Stimulated activated memory B cell treated with anti-CD40 and anti-IgM and Interleukin-4, amounts not matched to agents 10 μg/mL and 1 μg/mL and 100 μg/mL, for 72 hours (primary cell): ENCODE measurements at places on chromosomes 13 and 19.

DNA sequence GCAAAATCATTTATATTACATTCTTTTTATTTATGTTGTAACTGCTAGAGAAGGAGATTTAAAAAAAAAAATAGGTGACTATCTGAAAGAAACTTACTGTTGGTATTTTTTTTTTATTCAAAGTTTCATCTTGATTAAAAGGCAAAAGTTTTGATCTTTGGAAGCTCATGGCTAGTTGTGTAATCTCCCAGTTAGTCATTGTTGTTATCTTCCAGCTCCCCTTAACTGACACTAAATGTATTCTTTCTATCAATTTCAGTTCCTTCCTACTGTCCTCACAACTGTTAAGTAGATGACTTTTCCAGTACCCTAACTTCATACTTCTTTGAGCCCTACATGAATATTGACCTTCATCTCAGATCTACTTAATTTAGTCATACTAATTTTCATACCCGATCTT, 71.1 kb downstream of the PIBF1 start:
- no peak overlapping the region for H3K4me3 ChIP-seq
- H3K4me1 ChIP-seq, result no peaks in the 10 kb centered on the region
- H3K36me3 ChIP-seq, result peaks cover 35% of the 10 kb centered on the region

- peaks cover 25% of the 10 kb centered on the region for H3K36me3 ChIP-seq
- peaks cover 72% of the 10 kb centered on the region for H3K4me1 ChIP-seq
- H3K4me3 ChIP-seq, result peak overlapping the region; percentile 97
- ATAC-seq, result peak; percentile 44
- no peaks in the 10 kb centered on the region for H3K27me3 ChIP-seq
These were observed 9.8 kb upstream of the CIRBP start for GRCh38 chr19:1259206-1259875.

DNA sequence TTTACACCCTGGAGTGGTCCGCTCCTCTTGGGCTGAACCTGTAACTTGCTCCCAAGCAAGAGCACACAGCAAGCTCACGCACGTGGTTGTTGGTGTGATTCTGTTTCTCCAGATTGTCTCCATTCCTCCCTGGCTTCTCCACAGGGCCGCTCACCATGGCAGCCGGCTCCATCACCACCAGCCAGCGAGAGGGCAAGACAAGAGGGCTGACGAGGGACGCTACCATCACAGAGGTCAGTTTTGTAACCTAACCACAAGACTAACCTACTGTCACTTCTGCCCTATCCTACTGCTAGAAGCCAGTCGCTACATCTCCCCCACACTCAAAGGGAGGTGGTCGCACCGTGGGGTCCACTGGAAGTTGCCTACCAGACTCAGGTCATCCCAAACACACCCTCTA, 4.6 kb upstream of the GP6 start:
- no peaks in the 10 kb centered on the region for H3K27me3 ChIP-seq
- H3K4me3 ChIP-seq, result no peak overlapping the region
- H3K27ac ChIP-seq, result no peak overlapping the region
- H3K36me3 ChIP-seq, result peaks cover 54% of the 10 kb centered on the region
- ATAC-seq, result no peak

DNA sequence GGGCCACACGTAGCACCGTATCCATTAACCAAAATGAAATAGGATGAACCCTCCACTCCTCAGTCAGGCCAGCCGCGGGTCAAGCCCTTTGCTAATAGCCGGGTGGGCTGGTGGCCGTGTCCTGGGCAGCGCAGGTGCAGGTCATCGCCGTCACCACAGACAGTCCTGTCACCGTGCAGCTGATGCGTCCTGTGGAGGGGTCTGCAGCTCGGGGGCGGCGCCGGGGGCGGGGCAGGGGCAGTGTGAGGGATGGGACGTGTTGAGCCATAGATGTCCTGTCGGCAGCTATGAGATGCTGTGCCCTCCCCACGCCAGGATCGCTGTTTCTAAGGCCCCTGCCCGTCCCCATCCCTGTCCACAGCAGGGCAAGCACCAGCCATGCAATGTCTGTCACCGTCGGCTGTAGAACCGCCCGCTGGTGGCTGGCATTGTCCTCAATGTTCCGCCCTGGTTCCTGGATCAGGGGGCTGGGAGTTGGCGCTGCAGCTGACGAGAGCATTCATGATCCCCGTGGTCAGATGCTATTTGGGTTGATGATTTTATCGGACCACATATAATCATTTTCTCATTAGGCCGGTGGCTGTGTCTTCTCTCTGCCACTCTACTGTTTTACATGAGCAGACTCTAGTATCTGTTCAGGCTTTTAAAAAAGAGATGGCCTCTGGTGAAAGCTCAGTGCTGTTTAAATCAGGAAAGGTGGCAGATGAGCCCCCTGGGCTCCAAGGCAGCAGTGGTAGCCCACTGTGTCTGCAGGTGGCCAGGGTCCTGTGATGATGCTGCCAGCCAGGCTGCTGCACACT, 126.1 kb downstream of the KDM4B start:
- H3K27ac ChIP-seq, result no peak overlapping the region
- no peak for ATAC-seq
- no peaks in the 10 kb centered on the region for H3K4me1 ChIP-seq
- H3K27me3 ChIP-seq, result no peaks in the 10 kb centered on the region

DNA sequence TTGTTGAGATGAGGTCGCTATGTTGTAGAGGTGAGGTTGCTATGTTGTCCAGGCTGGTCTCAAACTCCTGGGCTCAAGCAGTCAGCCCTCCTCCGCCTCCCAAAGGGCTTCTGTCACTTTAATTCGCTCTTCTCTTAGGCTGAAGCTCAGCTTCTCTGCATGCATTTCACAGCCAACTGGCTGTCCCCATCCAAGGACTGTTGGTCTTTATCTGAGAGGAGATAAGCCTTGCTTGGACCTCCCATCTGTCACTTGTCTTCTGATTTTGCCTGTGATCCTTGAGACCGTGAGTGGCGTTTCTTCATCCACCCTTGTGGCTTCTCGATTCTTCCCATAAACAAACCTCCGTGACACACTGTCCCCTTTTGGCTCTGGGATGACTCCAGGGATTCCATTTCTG, 24.4 kb downstream of the CERS1 start:
- H3K4me3 ChIP-seq, result no peak overlapping the region
- ATAC-seq, result no peak
- H3K27me3 ChIP-seq, result peaks cover 37% of the 10 kb centered on the region
- H3K4me1 ChIP-seq, result peaks cover 19% of the 10 kb centered on the region
- H3K36me3 ChIP-seq, result peaks cover 38% of the 10 kb centered on the region

- H3K4me3 ChIP-seq, result peak overlapping the region; percentile 59
- peak; percentile 82 for ATAC-seq
- peaks cover 38% of the 10 kb centered on the region for H3K4me1 ChIP-seq
- peaks cover 46% of the 10 kb centered on the region for H3K36me3 ChIP-seq
These were observed 13.1 kb downstream of the AP2A1 start for GRCh38 chr19:49779731-49780555.

GRCh38 chr13:106595625-106596024, 27.7 kb upstream of the ARGLU1 start:
- no peak overlapping the region for H3K27ac ChIP-seq
- no peak for ATAC-seq
- H3K27me3 ChIP-seq, result peaks cover 42% of the 10 kb centered on the region
- no peaks in the 10 kb centered on the region for H3K4me1 ChIP-seq
- no peak overlapping the region for H3K4me3 ChIP-seq

- H3K4me1 ChIP-seq, result no peaks in the 10 kb centered on the region
- H3K27me3 ChIP-seq, result no peaks in the 10 kb centered on the region
- no peaks in the 10 kb centered on the region for H3K36me3 ChIP-seq
- H3K4me3 ChIP-seq, result no peak overlapping the region
These were observed 51.1 kb downstream of the FAM216B start for GRCh38 chr13:42832341-42833096.

- no peaks in the 10 kb centered on the region for H3K4me1 ChIP-seq
- no peak for ATAC-seq
- no peak within 1 kb of the TSS for H3K27ac ChIP-seq
- H3K27me3 ChIP-seq, result no peaks in the 10 kb centered on the region
- no peak within 1 kb of the TSS for H3K4me3 ChIP-seq
- no peaks in the 10 kb centered on the region for H3K36me3 ChIP-seq
These were observed at the start of gene ZNF99 for GRCh38 chr19:22783651-22784410. TSS of gene ZNF99 (minus strand) at chr19:22784151. CDS start at chr19:22784016, 135 bp downstream.

DNA sequence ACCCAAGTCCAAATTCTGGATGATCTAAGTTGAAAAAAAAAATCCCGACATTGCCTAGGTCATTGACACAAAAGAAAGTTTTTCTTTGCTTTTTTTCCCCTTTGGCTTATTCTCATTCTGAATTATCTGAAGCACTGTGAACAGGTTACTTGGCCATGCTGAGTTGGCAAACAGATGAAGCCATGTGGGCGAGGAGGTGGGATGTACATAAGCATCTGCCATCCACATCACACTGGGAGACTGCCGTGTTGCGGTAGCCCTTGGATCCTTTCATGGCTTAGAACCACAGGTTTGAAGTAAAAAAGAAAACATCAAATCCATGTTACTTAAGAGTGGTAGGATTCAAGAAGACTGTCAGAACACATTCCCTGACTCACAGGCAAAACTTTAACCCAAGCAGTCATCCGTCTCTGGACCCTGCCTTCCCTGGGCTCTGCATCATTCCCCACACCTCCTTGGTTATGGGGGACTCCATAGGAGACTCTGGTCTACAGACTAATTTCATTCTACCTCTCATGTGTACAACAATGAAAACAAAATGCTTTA, 242.5 kb upstream of the SERP2 start:
- H3K4me3 ChIP-seq, result no peak overlapping the region
- H3K4me1 ChIP-seq, result peaks cover 5% of the 10 kb centered on the region
- no peak for ATAC-seq
- H3K27ac ChIP-seq, result no peak overlapping the region

- peaks cover 32% of the 10 kb centered on the region for H3K4me1 ChIP-seq
- ATAC-seq, result no peak
- no peak overlapping the region for H3K27ac ChIP-seq
These were observed 3.5 kb upstream of the UBAC2 start for GRCh38 chr13:99197117-99197651.

DNA sequence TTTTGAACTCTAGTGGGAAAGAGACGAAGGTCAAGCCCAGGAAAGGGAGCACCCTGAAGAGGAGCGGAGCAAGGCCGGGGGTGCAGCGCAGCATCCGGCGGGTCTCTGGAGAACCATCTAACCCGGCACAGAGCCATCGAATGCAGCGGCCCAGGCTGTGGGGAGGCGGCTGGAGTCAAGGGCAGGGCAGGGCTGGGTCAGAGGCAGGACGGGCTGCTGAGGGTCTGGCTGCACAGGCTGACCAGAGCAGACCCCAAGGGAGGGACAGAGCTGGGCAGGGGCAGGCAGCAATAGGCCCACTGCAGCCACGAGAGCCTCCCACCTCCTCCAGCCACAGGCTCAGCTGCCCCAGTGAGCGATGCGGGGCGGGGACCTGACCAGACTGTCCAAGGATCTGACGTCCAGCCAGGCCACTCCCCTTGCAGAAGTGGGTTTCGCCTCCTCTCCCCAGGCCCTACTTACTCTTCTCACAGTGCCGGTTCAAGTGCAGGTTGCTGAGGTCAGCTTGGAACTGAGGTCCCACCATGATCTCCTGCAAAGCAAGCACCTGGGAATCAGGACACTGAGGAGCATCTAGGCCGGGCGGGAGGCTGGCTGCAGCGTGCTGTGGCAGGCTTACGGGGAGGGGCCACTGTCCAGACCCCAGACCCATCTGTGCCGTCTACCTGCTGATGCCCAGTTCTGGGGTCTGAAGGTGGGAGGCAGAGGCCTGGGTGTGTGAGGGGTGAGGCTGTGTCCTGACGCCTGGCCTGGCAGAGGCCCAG, 19.2 kb downstream of the MIER2 start:
- H3K4me3 ChIP-seq, result no peak overlapping the region
- H3K27ac ChIP-seq, result no peak overlapping the region
- H3K27me3 ChIP-seq, result no peaks in the 10 kb centered on the region
- H3K36me3 ChIP-seq, result peaks cover 56% of the 10 kb centered on the region

GRCh38 chr13:107124129-107124718, 556.3 kb upstream of the ARGLU1 start:
- no peak overlapping the region for H3K4me3 ChIP-seq
- H3K4me1 ChIP-seq, result no peaks in the 10 kb centered on the region
- no peaks in the 10 kb centered on the region for H3K27me3 ChIP-seq
- no peaks in the 10 kb centered on the region for H3K36me3 ChIP-seq
- no peak for ATAC-seq

GRCh38 chr13:42906257-42906656, 85.8 kb downstream of the EPSTI1 start:
- no peak overlapping the region for H3K27ac ChIP-seq
- H3K36me3 ChIP-seq, result peaks cover 54% of the 10 kb centered on the region
- H3K4me1 ChIP-seq, result no peaks in the 10 kb centered on the region
- H3K27me3 ChIP-seq, result no peaks in the 10 kb centered on the region
- ATAC-seq, result no peak
- H3K4me3 ChIP-seq, result no peak overlapping the region

GRCh38 chr13:112058941-112059340, 8.0 kb upstream of the SOX1 start:
- no peaks in the 10 kb centered on the region for H3K4me1 ChIP-seq
- no peaks in the 10 kb centered on the region for H3K36me3 ChIP-seq
- H3K4me3 ChIP-seq, result no peak overlapping the region
- no peak for ATAC-seq
- H3K27me3 ChIP-seq, result peaks cover 87% of the 10 kb centered on the region

DNA sequence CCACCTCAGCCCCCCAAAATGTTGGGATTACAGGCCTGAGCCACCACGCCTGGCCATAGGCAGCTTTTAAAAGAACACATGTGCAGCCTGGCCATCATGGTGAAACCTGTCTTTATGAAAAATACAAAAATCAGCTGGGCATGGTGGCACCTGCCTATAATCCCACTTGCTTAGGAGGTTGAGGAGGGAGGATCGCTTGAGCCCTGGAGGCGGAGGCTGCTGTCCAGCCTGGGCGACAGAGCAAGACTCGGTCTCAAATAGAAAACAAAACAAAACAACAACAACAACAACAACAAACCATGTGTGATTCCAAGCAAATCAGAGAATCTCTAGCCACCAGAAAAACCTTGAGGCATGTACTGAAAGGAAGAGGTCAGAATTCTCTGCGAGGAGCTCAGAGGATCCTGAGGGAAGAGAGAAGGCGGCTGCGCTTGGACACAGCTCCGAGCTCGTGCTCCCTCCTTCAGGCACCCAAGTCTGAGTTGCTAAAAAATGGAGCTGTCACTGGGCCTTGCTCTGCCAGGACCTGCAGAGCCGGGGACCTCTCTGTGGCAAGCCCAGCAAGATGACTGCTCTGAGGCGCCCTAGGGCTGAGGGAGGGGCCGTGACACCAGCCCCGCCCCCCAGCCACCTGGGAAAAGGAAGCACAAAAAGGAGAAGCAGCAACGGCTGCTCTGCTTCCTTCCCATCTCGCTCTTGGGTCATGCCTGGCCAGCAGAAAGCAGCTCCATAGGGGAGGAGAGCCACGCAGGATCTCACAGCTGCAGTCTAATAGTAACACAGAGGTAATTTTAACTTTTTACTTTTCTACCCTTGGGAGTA, at the start of gene ARL11:
TSS of gene ARL11 (plus strand) at position 677 of the 822 bp plus-strand sequence. CDS start 1,941 bp downstream, outside the sequence.
- peak within 1 kb of the TSS; percentile 99 for H3K4me3 ChIP-seq
- H3K27me3 ChIP-seq, result no peaks in the 10 kb centered on the region
- H3K4me1 ChIP-seq, result peaks cover 19% of the 10 kb centered on the region
- peak within 1 kb of the TSS; percentile 96 for H3K27ac ChIP-seq
- peaks cover 7% of the 10 kb centered on the region for H3K36me3 ChIP-seq
